Heart right ventricle (tissue), 16 donors: ENCODE measurements at places on chromosomes 1 and 21.

DNA sequence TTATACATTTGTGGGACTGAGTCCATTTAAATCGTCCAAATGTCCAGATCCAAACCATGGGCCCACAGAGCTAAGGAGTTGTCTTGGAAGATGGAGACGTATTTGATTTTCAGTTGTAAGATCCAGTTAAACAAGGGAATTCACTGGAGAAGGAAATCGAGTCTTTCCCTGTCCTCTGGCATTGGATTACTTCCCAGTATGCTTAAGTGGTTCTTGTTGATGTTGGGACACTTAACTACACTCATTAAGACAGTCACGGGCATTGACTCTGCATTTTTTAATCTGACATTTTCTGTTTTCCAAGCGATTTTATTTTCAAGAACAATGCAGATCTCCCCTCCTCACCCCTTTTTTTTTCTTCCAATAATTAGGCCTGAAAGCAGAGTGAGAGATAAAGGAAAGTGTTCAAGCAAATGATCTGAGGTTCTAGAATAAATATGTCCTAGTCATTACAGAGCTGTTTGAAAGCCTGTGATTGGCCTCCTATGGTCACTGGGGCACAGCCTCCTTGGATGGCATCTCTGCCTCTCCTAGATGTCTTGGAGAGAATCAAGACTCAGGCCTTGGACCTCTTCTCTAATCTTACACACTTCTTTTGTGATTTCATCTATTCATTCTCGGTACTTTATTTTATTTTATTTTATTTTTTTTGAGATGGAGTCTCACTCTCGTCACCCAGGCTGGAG, 48.9 kb downstream of the CD247 start:
- no peak for DNase-seq

DNA sequence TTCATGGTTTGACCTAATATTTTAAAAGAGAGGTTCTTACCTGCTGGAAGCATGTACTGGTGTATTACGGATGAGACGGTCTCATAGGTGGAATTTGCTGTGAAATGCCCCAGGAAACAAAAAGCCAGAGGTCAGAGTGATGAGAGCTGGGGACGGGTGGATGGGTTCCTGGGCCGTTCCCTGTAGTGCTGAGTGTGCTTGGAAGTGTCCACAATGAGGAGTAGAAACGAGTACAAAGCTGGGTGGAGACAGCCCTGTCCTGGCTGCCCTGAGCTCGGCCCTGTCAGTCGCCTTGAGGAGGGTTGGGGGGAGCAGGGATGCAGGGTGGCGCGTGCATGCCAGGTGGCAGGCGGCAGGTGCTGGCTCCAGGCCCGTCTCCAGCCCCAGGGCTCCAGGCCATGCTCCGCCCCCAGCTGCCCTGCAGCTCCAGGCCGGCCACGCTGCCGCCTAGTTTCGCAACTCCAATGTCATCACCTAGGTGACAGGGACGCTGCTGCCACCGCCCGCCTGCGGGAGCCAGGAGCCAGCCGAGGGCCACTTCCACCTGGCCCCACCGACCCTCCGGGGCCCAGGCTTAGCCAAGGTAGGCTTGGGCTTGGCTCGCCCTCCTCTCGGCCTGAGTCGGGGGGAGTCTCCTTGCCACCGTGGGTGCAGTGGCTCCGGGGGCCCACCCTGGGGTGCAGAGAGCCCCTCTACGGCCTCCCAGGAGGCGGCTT, 16.4 kb downstream of the TP73 start:
- DNase-seq = peak; percentile 73

GRCh38 chr1:11156441-11156840, 32.7 kb upstream of the ANGPTL7 start:
- no peak for DNase-seq

DNA sequence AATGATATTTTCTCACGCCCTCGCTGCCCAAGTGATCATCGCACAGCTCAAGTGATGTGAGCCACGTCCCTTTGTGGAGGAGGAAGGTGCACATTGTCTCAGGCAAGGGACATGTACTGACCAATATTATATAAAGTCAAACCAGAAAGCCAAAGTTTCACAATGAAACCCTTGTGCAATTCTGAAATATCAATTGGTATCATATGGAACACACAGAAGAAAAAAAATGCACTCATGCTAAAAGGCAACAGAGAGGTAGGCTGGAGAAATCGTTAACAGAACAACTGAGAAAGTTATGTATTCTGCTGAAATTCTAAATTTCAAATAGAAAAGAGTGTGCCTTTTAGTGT, 1.9 kb downstream of the JAM2 start:
- DNase-seq = no peak

- no peak for DNase-seq
Measured at GRCh38 chr1:18882486-18882885, 19.9 kb downstream of the ALDH4A1 start.

DNA sequence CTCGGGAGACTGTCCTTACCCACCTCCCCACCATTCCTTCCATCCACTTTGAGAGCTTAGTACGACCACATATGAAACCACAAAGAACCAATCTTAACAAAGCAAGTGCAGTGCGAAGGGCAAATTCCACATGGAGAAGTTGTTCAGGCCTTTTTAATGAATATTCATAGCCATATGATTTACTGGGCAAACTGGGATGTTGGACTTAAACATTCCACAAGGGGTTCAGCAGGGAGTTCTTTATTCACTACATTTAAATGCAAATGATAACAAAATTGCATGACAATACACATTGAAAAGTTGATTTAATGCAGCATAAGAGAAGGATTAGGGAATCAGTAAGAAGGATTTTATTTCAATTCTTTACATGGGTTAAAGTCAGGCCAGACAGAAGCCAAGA, 14.7 kb downstream of the NMNAT2 start:
- no peak for DNase-seq

DNA sequence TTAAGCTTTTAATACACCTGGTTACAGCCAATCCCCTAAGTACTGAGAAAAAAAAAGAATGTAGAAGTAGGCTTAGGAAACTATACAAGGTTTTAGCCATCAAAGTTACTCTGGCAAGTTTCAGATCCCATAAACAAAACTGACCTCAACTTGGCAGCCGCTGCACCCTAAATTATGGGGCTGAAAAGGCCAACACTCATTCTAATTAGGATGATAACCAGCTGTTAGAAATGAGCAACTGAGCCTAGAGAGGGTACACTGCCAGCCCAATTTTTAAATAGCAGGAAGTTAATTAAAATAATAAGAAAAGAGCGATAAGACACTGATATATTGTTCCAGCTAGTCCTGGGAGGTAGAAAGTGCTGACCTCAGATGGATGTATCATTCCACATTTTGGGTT, 105.7 kb upstream of the VAV3 start:
- DNase-seq = no peak
